Mesenteric fat pad (tissue), 1 donor: ENCODE measurements at places on chromosomes 3 and 15. TPM values are rescaled to one million over a fixed set of nuclear protein-coding genes. Genes with fewer than 3 reads are reported as not detected.

PPP1R14D gene
- not detected for total RNA-seq

GRCh38 chr3:178246004-178246403, 290.2 kb upstream of the KCNMB2 start:
- DNase-seq = no peak

DNA sequence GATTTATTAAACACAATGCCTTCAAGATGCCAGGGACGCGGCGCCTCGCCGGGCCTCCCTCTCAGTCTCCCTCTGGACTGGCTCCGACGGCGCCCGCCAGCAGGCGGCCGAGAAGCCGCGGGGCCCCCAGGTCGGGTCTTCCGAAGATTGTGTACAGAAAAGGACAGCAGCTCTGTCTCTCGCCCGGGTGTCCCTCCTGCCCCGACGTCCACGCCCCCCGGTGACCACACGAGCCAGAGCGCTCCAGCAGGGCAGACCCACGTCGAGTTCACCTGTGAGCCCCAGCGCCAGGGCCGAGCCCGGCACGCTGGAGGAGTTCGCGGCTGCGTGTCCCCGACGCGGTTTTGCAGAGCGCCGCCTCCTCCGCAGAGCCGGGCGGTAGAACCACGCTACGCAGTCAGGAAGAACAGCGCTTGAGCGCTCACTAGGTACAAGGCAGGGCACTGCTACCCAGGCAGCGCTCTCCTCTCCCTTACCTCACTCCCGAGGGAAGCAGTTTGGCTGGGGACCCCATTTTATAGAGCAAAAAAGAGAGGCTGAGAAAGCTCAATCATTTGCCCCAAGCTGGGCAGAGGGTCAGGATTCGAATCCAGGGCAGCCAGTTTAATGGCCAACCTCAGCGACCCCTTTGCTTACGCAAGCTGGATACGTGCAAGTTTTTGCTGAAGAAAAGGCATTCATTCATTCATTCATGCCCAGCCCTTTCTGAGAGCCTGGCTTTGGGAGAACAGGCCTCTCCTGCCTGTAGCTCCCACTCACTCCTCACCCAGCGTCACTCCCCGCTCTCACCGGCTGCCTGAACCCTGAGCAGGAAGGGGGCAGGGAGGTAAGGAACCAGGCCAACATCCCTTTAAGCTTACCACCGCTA, 3.0 kb upstream of the TLE3 start:
- no peak for DNase-seq

- no peak for DNase-seq
Observed at GRCh38 chr3:183189641-183190040, 27.1 kb upstream of the LAMP3 start.

RASL12 gene
- total RNA-seq = 4.7 TPM

SLC6A1 gene
- 0.39 TPM for total RNA-seq
